ENCODE measurements at places on chromosomes 16 and 17.

GRCh38 chr16:73066331-73066926 lies 18.5 kb upstream of the ZFHX3 start:
- no peak for DNase-seq
- H3K27ac ChIP-seq: no peak overlapping the region
- peak overlapping the region; percentile 68 for H3K4me3 ChIP-seq
- H3K4me1 ChIP-seq: peaks cover 83% of the 10 kb centered on the region

- H3K27ac ChIP-seq: peak overlapping the region; percentile 53
- peaks cover 24% of the 10 kb centered on the region for H3K4me1 ChIP-seq
- H3K36me3 ChIP-seq: no peaks in the 10 kb centered on the region
- H3K27me3 ChIP-seq: peaks cover under 1% of the 10 kb centered on the region
- no peak for DNase-seq
- no peak overlapping the region for H3K4me3 ChIP-seq
These were observed 1.7 kb downstream of the CDH5 start for GRCh38 chr16:66367968-66368891.

- H3K4me1 ChIP-seq: peaks cover 8% of the 10 kb centered on the region
- no peak overlapping the region for H3K4me3 ChIP-seq
- peaks cover 7% of the 10 kb centered on the region for H3K27me3 ChIP-seq
- DNase-seq: no peak
These were observed 34.8 kb upstream of the CPHXL start for GRCh38 chr16:75761108-75761507.

- no peaks in the 10 kb centered on the region for H3K36me3 ChIP-seq
- peak; percentile 48 for DNase-seq
- H3K27ac ChIP-seq: no peak overlapping the region
These were observed 22.9 kb upstream of the CDH13 start for GRCh38 chr16:82603784-82604411.

- no peak overlapping the region for H3K4me3 ChIP-seq
- no peaks in the 10 kb centered on the region for H3K4me1 ChIP-seq
- H3K27ac ChIP-seq: no peak overlapping the region
- no peaks in the 10 kb centered on the region for H3K36me3 ChIP-seq
These were observed 69.3 kb downstream of the SCNN1B start for GRCh38 chr16:23371368-23371767.

DNA sequence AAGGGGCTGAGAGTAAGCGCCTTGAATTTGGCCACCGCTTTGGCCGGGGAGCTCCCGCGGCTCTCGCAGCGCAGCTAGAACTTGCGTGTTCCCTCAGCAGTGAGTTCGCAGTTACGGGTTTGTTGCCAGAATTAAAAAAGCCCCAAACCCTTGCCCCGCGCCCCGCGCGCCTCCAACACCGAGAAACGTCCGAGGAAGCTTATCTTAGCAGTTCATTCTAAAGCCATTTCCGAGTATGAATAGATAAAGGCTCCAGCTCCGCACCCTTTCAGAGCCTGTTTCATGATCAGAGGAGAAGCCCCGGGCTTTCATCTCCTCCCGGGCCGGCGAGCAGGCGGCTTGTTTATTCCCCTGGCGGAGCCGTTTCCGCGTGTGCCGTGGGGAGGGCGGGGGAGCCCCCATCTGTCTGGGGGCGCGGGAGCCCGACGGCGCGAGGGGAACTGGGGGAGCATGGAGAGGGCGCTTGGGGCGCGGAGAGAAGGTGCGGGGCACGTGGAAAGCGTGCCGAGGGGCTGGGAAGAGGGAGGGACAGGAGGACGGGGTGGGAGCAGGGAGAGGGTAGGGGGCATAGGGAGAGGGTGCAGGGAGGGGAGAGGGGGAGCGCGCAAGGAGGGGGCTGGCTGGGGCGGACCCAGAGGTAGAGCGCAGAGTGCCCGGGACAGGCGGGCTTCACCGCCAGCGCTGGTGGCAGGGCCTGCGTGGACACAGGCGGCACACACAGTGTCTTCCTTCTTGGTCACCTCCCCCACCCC lies 9.9 kb downstream of the TBX4 start:
- peak; percentile 41 for DNase-seq
- no peaks in the 10 kb centered on the region for H3K36me3 ChIP-seq

GRCh38 chr16:14181371-14182050 lies 110.4 kb downstream of the MRTFB start:
- H3K4me3 ChIP-seq: no peak overlapping the region
- H3K4me1 ChIP-seq: peaks cover 56% of the 10 kb centered on the region
- no peak overlapping the region for H3K27ac ChIP-seq
- DNase-seq: no peak
- no peaks in the 10 kb centered on the region for H3K27me3 ChIP-seq
- no peaks in the 10 kb centered on the region for H3K36me3 ChIP-seq

- no peaks in the 10 kb centered on the region for H3K36me3 ChIP-seq
- H3K27ac ChIP-seq: no peak overlapping the region
- peaks cover 45% of the 10 kb centered on the region for H3K4me1 ChIP-seq
- peaks cover 20% of the 10 kb centered on the region for H3K27me3 ChIP-seq
- DNase-seq: no peak
These were observed 71.6 kb downstream of the METRNL start for GRCh38 chr17:83151056-83151441.

DNA sequence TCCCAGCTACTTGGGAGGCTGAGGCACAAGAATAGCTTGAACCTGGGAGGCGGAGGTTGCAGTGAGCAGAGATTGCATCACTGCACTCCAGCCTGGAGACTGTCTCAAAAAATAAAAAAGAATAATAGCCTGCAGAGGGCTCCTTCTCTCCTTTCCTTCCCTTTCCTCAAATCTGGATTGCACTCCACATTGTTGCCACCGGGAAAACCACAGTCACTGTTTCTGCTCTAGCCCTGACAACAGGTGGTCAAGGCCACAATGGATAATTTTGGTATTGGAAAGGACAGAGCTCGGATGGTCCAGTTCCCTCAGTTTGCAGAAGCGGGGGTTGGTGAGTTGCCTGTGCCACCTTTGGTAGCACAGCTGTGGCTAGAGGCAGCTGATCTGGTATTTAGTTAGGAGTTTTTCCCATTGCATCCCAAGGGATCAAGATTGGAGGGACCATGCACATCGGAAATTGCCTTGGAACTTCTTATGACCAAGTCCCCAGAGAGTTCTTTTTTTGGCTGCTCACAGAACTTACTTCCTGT lies 44.7 kb upstream of the PRSS54 start:
- H3K36me3 ChIP-seq: no peaks in the 10 kb centered on the region
- H3K4me3 ChIP-seq: no peak overlapping the region
- no peak for DNase-seq
- H3K27me3 ChIP-seq: peaks cover 13% of the 10 kb centered on the region
- H3K27ac ChIP-seq: no peak overlapping the region
- H3K4me1 ChIP-seq: peaks cover 6% of the 10 kb centered on the region

GRCh38 chr16:82735186-82735585 lies 108.4 kb downstream of the CDH13 start:
- no peak overlapping the region for H3K4me3 ChIP-seq
- H3K36me3 ChIP-seq: peaks cover 2% of the 10 kb centered on the region
- H3K4me1 ChIP-seq: no peaks in the 10 kb centered on the region
- H3K27ac ChIP-seq: no peak overlapping the region
- H3K27me3 ChIP-seq: peaks cover 10% of the 10 kb centered on the region

All from nephron progenitor cell (in vitro differentiated cells).